ENCODE measurements at places on chromosomes 11 and 22.

DNA sequence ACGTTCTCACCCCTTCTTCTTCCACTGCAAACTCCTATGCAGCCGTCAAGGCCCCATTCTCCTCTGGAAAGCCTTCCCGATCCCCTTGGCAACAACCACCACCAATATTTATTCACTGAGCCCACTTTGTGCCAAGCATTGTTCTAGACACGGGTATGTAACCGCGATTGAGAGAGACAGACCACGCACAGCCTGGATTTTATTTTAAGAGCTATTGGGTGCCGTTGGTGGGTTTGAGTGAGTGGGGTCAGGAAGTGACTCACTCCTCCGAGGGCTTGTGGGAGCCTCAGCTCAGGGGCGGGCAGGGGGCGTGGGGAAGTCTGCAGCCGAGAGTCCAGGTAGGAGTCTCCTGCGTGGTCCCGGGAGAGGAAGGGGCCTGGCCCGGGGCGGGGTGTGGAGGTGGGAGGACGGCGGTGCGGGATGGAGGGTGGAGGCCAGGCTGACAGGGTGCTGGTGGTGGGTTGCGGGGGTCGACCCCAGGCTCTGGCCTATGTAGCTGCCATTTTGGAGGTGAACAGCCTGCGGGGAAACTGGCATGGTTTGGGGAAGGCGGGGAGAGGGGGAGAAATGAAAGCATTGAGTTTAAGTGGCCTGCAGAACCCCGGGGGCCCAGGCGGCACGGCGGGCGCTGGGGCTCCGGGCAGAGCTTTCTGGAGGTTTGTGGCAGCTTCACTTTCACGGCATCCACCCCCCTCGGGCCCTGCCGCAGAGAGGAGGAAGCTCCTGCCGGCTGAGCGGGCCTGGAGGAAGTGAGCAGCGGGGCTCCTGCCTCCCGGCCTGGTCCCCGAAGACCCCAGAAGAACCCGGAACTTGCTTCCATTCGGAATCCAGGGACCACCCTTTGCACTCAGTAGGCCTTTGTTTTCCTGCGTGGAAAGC is 547 bp downstream of the PARVG start:
- DNase-seq = peak; percentile 55

DNA sequence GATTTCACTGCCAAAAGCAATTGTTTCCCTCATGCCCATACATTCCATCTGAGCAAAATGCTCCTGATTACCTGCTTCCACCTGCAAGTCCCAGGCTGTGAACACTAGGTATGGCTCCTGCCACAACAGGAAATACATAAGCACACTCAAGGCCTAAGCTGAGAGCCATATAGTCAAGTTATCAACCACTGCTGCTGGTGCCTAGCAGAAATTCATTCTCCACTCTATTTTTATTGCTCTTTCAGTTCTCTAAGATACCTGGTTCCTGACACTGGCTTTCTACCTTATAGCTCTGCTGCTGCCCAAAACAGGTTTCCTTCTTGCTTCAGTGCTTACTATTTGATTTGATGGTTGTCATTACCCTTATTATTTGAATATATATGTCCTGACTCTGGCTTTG is 31.6 kb downstream of the SLC36A4 start:
- DNase-seq = no peak

DNA sequence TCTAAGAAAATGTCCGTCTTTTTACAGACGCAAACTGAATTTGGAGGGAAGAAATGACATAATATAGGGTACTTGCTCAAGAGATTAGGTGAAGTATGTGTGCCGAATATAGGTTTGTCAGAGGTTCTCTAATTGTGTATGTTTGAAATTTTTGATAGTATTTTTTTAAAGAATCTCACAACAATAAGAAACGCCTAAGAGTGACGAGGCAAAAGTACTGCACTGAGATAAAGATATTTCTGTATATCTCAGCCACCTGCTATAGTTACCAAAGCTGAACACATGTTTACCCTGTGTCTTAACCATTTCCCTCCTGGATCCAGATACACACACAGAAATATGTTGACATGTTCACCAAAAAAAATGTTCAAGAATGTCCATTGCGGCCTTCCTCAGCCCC is 92.0 kb downstream of the PRMT3 start:
- no peak for DNase-seq

DNA sequence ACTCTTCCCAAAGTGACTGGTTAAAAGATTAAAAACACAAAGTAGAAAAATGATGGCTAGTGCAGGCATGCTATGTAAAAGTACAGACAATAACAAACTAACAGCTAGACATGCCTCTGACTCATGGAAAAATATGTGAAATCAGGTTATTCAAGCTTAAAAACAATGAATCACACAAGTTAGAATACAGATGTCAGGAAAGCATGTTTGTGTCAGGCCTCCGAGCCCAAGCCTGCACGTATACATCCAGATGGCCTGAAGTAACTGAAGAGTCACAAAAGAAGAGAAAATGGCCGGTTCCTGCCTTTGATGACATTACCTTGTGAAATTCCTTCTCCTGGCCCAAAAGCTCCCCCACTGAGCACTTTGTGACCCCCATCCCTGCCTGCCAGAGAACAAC is 110.1 kb downstream of the NOX4 start:
- DNase-seq = no peak

DNA sequence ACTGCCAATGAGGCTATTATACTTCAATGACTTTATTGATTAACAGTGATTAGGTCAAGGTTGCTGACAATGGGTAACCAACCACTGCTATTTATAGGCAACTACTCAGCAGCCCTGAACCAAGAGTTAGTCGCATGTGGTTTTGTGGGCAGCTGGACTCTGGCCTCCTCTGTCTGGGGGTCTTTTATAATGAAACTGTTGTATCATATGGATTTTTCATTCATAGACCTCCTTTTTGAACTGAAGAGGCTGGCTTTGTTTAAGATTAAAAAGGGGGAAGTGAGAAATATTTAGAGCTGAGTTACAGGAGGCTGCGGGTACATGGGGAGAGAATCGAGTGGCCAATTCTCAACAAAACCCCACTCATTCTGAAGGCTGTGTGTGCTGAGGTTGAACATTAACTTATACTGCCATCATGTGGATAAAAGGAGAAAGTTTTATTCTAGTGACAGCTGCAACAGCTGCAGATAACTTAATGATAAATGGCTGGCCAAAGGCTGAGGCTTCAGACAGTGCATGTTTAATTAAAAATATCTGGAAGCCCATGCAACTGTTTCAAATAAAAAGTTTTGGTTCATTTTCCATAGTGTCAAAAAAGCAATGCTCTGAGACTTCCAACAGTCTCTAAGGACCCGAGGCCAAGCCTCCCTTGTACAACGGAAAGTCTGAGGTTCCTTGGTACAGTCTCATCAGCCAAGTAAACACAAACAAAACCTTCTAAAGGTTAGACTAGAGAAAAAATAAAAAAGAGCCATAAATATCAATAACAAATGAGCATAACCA is 682.6 kb downstream of the KCNA4 start:
- no peak for DNase-seq

DNA sequence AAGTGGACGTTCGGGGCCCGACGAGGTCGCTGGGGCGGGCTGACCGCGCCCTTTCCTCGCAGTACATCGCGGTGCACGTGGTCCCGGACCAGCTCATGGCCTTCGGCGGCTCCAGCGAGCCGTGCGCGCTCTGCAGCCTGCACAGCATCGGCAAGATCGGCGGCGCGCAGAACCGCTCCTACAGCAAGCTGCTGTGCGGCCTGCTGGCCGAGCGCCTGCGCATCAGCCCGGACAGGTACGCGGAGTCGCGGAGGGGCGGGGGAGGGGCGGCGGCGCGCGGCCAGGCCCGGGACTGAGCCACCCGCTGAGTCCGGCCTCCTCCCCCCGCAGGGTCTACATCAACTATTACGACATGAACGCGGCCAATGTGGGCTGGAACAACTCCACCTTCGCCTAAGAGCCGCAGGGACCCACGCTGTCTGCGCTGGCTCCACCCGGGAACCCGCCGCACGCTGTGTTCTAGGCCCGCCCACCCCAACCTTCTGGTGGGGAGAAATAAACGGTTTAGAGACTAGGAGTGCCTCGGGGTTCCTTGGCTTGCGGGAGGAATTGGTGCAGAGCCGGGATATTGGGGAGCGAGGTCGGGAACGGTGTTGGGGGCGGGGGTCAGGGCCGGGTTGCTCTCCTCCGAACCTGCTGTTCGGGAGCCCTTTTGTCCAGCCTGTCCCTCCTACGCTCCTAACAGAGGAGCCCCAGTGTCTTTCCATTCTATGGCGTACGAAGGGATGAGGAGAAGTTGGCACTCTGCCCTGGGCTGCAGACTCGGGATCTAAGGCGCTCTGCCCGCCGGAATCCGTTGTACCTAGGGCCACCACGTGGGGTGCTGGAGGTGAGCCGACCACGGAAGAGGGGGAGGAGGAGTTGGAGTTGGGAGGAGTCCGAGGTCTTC is 771 bp downstream of the MIF start:
- peak; percentile 46 for DNase-seq

DNA sequence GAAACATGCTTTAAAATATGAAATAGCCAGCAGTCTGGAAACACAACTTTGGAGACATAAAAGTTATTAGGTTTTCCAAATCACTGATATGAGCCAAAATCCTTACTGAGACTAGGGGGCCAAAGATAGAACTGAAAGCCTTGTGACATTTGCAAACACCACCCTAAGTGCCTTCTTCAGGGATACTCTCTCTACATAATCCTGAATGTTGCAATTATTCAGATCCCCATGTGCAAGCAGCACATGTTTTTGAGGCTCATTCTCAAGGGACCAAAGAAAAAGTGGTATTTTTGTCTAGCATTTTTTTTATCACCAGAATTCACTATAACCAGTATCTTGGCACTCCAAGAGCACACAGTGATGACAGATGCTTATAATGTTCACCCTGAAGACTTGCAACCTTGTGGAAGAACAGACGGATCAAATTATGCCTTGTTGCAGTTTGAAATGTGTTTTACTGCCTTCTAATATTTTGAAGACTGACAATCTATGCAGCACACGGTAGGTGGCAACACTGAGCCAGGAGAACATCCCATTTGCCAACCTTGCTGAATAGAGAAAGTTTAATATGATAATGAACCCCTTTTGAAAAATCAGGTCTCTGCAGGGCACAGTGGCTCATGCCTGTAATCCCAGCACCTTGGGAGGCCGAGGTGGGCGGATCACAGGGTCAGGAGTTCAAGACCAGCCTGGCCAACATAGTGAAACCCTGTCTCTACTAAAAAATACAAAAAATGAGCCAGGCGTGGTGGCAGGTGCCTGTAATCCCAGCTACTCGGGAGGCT is 78.5 kb downstream of the PLEKHA7 start:
- no peak for DNase-seq

DNA sequence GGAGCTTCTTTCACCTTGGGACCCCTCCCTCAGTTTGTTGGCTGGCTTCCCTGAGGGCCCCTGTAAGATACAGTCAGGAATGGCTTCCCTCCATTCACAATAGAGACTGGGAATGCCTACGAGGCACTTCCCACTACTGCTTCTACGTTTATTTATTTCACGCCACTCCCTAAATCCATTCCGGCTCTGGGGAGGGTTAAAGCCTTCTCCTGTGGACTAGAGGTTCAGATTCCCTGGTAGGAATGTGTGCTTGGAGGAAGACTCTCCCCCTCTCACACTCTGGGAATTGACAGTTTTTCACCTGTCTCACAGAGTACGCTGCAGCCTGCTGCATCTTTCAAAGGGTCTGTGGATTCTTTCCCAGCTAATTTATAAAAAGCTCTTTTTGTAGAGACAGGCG is 3.3 kb upstream of the NUCB2 start:
- DNase-seq = no peak

- DNase-seq = no peak
Measured at GRCh38 chr11:38006466-38006865, 1408.4 kb upstream of the RAG2 start.

- DNase-seq = no peak
Measured at GRCh38 chr11:21520244-21520643, 672.6 kb upstream of the ANO5 start.

DNA sequence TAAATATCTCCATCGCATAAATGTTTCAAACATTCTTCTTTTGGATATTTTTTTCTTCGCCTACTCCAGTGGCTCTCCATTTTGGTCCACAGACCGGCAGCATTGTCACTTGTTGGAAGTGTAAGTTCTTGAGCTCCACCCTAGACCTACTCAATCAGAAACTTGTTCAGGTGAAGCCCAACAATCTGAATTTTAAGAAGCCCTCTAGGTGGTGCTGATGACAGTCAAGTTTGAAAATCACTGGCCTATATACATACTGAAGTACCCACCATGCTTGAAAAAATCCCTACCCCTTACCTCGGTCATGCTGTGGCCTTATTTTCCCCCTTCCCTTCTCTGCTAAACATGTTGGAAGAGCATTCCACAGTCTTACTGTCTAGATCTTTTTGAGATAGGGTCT is 10.2 kb upstream of the ACAT1 start:
- DNase-seq = no peak

GRCh38 chr11:112715056-112715455 is 246.2 kb upstream of the NCAM1 start:
- DNase-seq = no peak

- DNase-seq = no peak
Measured at GRCh38 chr11:2380807-2381350, 3.8 kb downstream of the CD81 start.

GRCh38 chr11:35334385-35335090 is 84.8 kb downstream of the SLC1A2 start:
- peak; percentile 20 for DNase-seq

DNA sequence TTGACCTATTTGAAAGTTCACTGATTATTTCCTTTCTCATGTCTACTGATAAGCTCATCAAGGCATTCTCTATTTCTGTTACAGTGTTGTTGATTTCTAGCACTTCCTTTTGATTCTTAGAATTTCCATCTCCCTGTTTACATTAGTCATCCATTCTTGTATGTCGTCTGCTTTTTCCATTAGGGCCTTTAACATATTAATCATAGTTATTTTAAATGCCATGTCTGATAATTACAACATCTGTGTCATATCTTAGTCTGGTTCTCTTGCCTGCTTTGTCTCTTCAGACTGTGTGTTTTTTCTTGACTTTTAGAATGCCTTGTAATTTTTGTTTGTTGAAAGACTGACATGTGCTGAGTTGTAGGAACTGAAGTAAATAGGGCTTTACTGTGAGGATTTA is 602.1 kb downstream of the SOX6 start:
- no peak for DNase-seq

DNA sequence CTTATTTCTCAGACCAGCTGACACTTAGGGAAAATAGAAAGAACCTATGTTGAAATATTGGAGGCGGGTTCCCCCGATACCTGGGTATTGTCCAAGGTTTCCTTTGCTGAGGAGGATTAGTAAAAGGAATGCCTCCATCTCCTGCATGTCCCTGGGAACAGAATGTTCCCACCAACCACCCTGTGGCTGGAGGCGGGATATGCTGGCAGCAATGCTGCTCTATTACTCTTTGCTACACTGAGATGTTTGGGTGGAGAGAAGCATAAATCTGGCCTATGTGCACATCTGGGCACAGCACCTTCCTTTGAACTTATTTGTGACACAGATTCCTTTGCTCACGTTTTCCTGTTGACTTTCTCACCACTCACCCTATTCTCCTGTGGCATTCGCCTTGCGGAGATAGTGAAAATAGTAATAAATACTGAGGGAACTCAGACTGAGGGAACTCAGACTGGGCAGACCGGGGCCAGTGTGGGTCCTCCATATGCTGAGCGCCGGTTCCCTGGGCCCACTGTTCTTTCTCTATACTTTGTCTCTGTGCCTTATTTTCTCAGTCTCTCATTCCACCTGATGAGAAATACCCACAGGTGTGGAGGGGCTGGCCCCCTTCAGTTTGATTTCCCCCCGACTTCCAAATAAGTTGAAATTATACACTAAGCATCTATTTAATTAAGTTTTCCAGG is 32.1 kb downstream of the IGLL1 start:
- no peak for DNase-seq
